Naive B cell (primary cell): ENCODE measurements at places on chromosomes 12 and 14. TPM values are rescaled to one million over a fixed set of nuclear protein-coding genes. Genes with fewer than 3 reads are reported as not detected.

Gene IL22
- not detected for polyA plus RNA-seq

GRCh38 chr12:43282106-43282505, 269.9 kb downstream of the ADAMTS20 start:
- no peak for DNase-seq

GRCh38 chr14:45238988-45239387, 14.0 kb downstream of the MIS18BP1 start:
- DNase-seq = no peak

Gene FGF6
- not detected for polyA plus RNA-seq

GRCh38 chr12:81859521-81859920, 100.4 kb upstream of the PPFIA2 start:
- no peak for DNase-seq

Gene KCNMB4
- 0.99 TPM for polyA plus RNA-seq

DNA sequence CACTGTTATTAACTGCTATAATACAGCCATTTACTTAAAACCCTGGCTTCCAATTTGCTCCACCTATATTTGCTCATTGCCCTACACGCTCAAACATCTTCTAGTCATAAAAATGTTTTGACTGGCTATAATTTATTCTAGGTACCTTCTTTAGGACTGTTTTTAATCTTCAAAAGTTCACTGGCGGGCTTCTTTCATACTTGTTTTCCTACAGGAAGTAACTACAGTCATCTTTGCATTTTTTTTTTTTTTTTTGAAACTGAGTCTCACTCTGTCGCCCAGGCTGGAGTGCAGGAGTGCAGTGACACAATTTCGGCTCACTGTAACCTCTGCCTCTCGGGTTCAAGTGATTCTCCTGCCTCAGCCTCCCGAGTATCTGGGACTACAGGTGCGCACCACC, 32.5 kb downstream of the MPHOSPH9 start:
- no peak for DNase-seq

DNA sequence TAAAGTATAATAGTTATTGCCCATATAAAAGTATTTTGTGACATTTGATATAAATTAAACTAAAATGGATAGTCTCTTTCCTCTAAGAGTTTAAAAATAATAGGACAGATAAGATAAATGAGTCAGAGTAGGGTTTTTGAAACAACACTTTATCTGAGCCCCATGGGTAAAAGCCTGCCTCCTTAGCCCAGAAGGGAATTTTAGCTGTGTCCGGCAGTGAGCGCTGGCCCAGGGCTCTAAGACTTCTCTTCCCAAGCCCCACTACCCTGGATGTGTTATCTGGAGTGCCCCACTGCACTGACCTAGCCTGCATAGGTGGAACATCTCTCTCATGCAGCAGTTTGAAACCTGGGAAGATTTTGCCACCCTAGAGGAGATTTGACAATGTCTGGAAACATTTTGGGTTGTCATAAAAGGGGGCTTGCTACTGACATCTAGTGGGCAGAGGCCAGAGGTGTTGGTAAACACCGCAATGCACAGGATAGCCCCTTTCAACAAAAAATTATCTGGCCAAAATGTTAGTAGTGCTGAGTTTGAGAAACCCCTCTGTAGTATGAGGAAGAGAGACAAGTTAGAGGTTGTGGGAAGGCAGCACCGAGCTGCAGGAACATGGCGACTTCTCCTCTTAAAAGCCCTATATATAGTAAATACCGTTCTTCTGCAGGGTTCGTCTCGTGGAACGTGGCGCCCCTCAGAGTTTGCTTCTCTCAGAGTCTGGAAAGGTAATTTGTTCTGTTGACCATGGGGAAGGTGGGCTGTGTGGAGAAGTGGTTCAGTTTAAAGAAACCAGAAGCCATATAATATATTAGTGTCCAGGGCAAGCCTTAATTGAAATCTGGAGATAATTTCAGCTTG, 29.3 kb upstream of the ATF1 start:
- no peak for DNase-seq
